Left ventricle myocardium superior (tissue), 1 donor: ENCODE measurements at places on chromosomes 6 and 20.

GRCh38 chr6:112214739-112215269 lies 39.6 kb downstream of the LAMA4 start:
- DNase-seq: no peak

- no peak for DNase-seq
Observed at GRCh38 chr6:82554666-82555065, 191.0 kb downstream of the TPBG start.

DNA sequence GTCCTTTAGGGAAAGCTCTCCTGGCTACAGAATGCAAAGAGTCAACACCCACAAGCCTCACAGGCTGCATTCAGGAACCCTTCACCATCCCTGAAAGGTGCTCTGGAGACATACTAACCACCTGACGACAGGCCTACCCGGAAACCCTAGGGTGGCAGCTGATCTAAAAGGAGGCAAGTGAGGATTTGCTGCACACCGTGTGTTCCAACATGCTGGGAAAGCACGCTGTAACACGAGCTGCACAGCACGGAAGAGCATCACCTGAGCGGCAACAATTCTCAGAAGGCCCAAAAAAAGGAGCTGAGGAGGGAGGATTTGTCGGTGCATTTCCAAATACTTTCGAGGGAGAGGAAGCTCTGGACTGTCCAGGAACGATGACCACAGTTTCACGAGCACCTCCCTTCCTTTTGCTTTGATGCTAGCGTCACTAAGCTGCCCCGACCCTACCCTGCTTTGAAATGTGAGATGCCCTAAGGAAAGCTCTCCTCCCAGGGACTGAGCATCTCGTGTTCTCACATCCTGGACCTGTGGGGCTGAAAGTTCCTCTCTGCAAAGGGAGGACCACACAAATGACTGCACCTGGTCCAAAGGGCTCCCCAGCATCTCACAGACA lies 87.0 kb downstream of the PPP1R3G start:
- no peak for DNase-seq

GRCh38 chr6:166351715-166352285 lies 9.5 kb upstream of the SFT2D1 start:
- DNase-seq: no peak

DNA sequence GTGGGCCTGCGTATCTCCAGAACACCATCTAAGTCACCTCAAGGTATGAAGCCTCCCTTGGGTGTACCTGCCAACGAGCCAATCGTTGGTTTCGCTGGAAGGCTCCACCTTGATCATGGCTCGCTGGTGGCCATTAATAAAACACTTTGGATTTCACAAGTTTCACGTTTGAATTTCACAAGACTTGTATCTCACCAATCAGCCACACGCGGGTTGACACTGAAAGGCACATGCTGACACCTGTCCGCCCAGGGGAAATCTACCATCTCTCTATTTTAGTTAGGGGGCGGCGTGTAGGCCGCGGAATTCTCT lies 586 bp upstream of the HMGA1 start:
- DNase-seq: no peak

DNA sequence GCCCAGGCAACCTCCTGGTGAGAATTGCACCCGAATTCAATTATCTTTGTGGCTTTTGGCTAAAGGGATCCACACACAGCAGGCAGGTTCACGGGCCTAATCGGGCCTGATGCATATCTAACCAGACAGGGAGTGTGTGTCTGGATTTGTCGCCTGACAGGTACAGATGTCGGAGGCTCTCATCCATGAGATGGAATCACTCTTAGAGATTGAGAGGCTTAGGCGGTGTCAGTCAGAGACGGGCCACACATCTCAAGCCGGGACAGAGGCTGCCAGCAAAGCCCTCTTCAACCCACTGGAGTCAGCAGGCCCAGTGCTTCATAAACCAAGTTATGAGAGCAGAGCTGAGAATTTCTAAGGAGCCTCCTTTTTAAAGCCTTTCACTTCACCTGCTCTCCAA lies 247.0 kb downstream of the LRFN2 start:
- no peak for DNase-seq

DNA sequence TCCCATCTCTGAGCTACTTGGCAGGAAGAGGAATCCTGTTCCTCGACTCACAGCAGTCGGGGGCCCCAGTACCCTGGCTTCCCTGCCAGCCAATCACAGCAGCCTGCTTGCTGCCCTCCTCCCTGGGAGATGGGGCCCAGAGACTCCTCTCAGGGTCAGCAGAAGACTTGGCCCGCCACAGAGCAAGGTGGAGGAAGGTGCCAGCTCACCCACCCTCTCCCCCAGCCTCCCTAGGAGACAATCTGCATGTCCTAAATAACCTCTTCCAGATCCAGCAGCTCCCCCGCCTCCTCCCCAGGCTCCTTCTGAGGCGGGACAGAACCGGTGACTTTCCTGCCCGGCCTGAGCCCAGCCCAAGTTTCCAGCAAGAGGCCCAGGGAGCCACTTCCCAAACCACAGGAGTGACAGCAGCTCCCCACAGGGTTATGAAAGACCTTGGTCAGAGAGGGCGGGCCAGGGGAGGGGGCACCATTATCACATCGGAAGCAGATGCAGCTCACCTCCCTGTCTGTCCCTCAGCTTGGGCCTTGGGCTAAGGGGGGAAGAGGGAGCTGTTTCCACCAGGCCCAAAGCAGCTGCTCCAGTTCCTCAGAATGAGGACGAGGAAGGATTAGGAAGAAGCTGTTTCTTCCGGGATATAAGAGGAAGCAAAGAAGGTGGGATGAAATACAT lies 2.3 kb downstream of the CCND3 start:
- peak; percentile 54 for DNase-seq

DNA sequence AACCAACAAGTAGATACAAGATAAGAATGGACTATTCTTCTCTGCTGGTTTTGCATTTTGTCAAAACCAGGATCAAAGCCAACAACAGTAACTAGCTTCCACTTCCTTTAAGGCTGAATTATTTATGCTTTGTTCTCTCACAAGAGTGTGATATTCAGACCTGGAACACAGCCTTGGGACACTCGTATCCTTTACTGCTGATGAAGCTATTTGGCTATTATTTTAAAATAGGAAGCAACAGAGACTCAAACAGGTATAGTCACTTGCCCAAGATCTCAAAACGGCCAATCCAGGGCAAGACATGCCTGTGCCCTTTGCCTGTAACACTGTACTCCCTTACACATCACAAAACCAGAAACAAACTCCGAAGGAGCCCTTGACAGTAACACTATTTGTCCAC lies 19.9 kb downstream of the SPTLC3 start:
- DNase-seq: no peak

- no peak for DNase-seq
Observed at GRCh38 chr6:84731401-84731800, 33.0 kb downstream of the TBX18 start.

DNA sequence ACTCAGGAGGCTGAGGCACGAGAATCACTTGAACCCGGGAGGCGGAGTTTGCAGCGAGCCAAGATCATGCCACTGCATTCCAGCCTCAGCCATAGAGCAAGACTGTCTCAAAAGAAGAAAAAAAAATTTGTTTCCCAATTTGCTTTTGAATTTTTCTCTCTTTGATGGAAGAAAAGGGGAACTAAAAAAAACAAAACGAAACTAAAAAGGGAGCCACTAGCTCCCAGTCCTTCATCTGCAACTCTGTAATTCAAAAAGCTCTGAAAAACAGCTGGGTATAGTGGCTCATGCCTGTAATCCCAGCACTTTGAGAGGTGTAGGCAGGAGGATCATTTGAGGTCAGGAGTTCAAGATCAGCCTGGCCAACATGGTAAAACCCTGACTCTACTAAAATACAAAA lies 9.5 kb downstream of the OVOL2 start:
- DNase-seq: no peak

DNA sequence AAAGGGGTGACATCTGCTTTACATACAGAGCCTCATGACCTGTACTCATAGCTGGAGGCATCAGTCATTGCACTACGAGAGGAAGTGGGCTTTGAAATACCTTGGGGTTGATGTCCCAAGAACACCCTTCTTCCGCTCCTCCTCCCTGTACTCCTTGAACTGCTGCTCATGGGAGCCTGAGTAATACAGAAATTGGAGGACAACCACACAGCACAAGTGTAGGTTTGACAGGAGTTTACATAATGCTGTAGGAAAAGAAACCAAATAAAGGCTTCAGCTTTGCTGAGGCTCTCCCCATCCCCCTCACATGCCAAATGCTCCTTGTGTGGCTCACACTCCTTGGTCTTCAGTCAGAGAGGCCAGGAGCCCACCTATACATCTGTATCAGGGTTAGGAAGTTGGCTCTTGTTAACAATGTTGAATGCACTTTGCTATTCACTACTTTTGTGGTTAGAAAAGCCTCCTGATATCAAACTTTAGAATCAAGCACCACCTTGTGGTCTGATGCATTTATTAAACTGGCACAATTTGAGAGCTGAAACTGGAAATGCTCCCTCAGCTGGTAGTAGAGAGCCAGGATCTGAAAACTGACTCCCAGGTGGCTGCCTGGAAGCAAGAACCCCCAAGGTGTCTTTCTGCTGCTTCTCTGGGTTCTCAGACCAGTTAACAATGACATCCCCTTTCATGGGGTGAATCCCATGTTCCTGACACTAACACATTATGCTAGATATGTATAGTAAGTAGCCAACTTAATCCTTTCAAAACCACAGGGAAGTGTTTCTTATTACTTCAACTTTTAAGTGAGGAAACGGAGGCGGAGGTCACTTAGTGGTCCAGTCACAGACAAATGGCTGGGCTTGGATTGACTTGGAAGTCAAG lies 56.2 kb upstream of the EDN1 start:
- no peak for DNase-seq

DNA sequence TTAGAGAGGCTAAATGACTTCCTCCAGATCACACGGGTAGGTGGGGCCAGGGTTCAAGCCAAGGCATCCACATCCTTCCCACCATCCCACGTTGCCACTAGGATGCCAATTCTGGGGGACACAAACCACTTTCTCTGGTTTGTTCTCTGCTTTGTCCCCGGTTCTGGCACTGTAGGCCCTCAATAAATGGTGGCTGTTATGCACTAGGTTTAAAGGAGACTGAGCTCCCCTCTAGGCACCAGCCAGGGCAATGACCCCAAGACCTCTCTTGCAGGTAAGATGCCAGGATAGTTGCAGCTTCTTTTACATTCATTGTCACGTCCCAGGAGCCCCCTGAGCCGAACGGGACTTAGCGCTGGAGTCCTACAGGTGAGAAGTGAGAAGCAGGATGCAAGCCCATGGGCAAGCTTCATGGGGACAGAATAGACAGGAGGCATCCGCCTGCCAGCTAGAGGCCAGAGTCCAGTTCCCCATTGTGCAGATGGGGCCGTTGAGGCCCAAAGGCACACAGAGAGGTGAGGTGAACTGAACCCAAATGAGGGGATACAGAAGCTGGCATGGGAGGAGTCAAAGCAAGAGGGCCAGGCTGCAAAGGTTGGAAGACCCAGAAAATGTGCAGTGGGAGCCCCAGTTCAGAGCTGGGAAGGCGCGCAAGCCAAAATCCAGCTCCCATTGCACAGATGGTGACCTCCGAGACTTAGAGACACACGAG lies 677 bp downstream of the PXMP4 start:
- DNase-seq: no peak

GRCh38 chr6:72715119-72715518 lies 93.3 kb downstream of the KCNQ5 start:
- no peak for DNase-seq

GRCh38 chr6:44123544-44123943 lies 3.7 kb downstream of the MRPL14 start:
- no peak for DNase-seq

- DNase-seq: no peak
Observed at GRCh38 chr6:12014027-12014872, 2.1 kb downstream of the HIVEP1 start.

DNA sequence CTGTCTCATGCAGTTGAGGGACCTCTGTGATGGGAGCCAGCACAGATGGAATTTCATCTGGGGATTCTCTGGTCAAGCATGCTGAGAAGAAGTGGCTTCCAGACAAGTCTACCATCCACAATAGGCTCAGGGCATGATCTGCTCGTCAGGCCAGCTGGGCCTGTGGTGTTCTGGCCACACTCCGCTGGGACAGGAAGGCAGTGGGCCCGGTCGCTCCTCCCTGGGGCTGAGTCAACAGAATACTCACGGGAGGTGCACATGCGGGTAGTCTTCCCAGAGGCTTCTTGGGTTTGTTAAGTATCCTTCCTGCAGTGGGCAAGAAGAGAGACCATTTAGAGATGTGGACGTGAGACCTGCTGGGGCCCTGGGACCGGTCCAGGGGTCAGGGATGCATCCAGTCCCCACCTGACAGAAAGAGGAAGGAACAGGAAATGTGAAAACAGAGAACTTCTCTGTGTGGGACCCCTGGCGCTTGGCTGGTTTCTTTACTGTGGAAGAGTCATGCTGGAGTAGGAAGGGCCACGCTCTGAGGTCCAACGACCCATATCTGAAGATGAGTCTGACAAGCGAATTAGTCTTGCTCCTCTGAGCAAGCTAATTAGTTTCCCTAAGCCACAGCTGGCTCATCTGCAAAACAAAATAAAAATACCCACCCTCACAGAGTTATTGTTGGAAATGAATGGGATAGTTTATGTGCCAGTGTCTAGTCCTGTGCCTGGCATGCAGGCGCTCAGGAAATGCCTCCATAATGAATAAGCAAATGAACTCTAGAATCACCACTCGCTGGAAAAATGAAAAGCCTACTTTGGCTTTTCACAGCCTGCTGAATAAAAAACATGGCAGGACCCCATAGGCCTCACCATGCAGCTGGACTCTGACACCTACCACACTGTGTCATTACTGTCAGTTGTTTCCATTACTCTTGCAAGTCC lies 67.3 kb downstream of the TRAM2 start:
- DNase-seq: no peak

DNA sequence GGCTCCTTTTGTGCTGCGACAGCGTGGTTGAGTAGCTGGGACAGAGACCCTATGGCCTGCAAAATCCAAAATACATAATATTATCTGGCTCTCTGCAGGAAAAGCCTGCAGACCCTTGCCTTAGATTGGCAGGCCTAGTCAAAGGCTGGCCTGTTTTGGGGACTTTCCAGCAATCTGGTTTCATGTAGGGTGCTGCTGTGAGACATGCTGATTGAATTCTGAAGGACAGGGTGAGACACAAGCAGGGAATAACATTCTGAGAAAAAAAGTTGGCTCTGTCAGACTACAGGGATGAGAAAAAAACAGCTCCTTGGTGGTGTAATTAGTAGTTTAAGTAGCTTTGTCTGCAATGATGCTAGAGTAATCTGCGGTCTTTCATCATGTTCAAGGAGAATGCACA lies 402.7 kb upstream of the AGPAT4 start:
- DNase-seq: no peak

DNA sequence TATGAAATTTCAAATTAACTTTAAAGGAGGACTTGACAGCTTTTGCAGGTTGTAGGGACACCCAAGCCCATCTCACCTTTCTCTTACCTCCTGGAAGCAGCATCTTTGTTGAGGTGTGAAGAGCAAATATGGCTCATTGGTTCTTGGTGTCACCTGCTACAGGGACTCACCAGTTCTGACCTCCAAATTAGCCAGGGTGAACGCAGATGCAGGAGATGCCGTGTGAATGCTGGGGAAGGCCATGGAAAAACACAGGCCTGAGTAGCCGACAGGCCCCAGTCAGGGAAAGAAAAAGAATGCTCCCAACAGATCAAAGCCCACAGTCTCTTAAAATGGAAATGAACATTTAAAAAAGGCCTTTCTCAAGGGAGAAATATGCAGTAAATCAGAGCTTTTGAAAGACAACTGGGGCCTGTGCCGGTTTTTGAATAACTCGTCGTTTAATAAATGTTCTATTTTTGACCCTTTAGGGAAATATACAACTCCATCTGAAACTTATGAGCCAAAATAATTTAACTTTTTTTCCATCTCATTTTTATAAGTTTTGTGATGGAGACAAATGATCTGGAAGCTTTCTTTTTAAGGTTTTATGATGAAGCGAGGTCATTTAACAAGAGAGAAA lies 167.5 kb downstream of the CD83 start:
- DNase-seq: no peak

GRCh38 chr6:13638626-13639025 lies 23.5 kb downstream of the NOL7 start:
- no peak for DNase-seq

- no peak for DNase-seq
Observed at GRCh38 chr6:71190809-71191208, 97.8 kb upstream of the OGFRL1 start.
